CD4-positive, alpha-beta T cell treated with Interleukin-2 at 100 ng/mL for 4 hours (primary cell): ENCODE measurements at places on chromosomes 16 and 17.

GRCh38 chr17:34110315-34110714 lies 144.8 kb upstream of the CCL2 start:
- no peak for DNase-seq

- DNase-seq = no peak
These were observed 2.0 kb downstream of the NHERF2 start for GRCh38 chr16:2028620-2029220.

DNA sequence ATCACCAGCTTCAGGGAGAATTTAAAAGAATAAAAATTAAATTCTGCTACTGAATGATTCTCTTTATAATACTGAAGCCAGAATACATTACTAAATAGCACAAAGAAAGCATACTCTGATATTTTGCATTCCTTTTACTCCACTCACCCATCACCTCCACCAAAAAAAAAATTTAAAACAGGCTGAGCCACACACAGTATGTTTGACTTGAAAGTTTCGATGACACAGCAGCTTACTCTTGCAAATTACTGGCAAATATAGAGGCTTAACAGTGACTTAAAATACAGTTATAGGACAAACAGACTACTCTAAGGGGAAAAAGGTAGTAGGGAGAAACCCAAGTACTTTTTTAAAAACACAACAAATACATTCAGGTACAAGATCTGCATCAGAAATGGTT lies 39.2 kb downstream of the GPATCH8 start:
- no peak for DNase-seq

DNA sequence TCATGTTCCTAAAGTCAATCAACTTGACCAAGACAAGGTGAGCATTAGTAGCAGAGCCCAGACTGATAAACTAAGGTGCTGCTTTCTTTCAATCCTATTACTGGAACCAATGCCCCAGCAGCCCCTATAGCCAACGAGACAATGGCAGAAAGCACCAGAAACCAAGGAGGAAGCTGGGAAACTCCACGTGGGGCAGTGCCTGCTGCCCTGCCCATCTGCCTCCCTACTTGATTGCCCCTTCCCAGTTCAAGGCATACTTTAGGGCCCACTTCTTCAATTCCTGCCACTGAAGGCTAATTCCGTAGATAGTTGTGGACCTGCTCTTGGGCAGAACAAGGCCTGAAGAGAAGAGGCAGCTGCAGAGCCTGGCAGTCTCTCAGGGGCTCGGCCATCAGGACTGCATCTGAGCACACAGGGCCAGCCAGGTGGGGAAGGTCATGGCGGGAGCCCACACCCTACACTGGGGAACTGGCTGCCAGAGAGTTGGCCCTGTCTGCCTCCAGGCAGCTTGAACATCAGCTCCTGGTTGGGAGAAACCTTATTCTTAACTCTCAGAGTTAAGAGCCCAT lies 30.9 kb downstream of the WSB1 start:
- no peak for DNase-seq

DNA sequence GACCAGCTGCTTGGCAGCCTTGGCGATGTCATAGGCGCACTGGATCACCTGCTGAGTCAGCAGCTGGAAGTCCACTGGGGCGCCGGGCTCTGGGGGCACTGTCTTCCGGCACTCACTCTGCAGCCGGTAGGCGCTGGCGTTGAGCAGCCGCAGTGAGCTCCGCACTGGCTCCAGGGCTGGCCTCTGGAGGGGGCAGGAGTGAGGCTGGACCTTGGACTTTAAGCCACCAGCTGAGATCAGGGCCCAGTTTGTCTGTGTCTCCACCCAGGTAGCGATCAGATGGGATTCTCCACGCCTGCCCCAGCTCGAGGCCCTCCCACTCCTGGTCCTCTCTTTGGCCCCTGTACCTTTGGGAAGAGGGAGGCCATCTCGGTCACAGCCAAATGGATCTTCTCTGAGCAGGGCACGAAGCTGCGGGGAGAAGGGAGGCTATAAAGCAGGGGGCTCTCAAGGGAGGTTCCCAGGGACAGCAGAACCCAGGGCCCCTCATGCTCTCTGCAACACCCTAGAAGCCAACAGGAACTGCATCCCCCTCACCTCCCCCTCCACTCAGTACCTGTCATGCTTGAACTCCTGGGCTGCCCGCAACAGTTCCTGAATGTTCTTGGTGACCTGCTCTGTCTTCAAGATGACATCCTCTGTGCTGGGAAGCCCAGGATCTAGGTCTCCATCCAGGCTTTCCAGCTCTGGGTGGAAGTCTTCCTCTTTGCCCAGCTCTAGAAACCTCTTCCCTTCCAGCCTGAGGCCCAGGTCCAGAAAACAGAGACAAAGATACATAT lies 6.4 kb downstream of the TP53I13 start:
- no peak for DNase-seq

DNA sequence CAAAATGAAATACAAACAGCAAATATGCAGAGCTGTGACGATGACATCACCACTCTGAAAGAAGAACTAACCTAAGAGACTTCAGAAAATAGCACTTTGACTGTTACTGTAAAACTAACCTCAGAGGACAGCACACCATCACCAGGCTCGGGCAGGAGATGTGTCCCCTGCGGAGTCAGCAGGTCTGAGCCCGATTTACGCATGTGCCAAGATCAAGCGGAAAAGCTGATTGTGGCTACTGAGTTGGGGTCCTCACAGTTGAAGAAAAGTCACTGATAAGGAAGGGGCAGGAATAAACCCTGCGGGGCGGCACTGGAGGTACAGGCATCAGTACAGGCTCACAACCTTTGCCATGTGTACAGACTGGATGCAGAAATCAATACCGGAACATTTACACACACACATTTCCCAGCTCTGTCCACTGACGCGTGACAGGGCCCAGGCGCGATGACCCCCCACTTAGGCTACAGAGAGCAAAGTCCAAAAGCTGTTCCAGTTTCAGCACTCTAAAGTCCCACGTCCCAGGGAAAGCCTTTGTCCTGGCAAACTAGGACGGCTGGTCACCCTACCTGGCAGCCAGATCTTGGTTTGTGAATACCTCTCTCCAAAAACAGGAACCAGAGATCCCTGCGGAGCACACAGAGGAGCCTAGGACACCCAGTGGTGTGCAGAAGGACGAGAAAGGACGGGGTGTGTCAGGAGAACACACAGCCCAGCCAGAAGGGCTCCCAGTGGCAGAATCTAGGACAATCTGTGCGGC lies 21.5 kb downstream of the TRAP1 start:
- no peak for DNase-seq

DNA sequence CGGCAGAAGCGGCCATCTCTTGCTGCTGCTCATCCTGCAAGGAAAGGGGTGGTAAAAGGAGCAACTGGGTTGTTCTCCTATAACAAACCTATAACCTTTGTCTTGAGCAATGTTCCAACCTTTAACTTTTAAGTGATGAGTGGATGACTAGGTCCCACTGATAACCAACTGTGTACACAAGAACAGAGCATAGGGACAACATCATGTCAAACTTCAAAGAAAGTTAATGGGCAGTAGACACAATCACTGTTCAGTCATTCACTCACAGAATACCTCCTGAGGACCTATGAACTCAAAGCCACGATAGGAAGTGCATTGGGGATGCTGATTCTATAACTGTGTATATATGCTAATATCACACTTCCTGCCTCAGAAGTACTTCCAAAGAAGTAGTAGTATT lies 21.6 kb downstream of the CFAP97D1 start:
- no peak for DNase-seq

- DNase-seq = no peak
These were observed 163.7 kb downstream of the CYB561 start for GRCh38 chr17:63282455-63282854.

- DNase-seq = no peak
These were observed 13.7 kb downstream of the C16orf95 start for GRCh38 chr16:87303431-87303930.

- no peak for DNase-seq
These were observed 40.0 kb upstream of the CCL1 start for GRCh38 chr17:34403006-34403405.

GRCh38 chr16:85912211-85912974 lies 13.4 kb downstream of the IRF8 start:
- no peak for DNase-seq

- peak; percentile 4 for DNase-seq
These were observed 55.5 kb downstream of the SYT17 start for GRCh38 chr16:19223235-19224170.

GRCh38 chr17:70158180-70158579 lies 11.2 kb upstream of the KCNJ2 start:
- no peak for DNase-seq

DNA sequence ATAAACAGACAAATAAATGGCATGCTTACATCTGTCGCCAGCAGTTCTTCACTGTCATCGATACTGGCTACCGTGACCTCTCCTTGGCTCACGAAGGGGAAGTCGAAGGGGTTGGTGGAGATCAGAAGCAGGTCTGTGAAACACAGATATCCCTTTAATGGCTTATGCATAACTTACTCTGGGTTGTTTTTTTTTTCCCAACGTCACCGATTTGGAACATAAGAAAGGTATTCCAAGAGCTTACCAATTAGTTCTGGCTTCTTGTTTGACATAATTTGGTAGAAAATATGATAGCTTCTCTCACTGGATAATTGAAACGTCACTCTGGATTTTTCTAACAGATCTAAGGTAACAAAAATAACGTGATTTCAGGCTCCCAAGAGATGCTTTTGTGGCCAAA lies 18.2 kb downstream of the MYH13 start:
- DNase-seq = no peak

GRCh38 chr17:77318021-77318420 lies 177.3 kb downstream of the SEC14L1 start:
- DNase-seq = no peak

DNA sequence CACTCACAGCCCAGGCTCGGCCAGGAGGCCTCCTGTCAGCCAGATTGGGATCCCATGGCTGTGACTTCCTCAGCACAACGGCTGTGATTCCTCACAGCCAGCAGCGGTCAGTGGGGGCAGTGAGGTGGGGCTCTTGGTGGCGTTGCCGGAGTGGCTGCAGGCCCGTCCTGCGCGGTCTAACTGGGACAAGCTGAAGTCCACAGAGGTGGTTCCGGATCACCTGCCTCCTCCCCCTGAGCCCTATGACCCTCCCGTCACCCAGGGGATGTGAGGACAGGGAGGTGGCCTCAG lies 34.4 kb upstream of the MLKL start:
- DNase-seq = no peak

GRCh38 chr17:46009681-46010596 lies 10.9 kb downstream of the STH start:
- DNase-seq = no peak

- no peak for DNase-seq
These were observed 31.4 kb downstream of the BANP start for GRCh38 chr16:87982581-87983041.
